Thoracic aorta (tissue), 2 donors: ENCODE measurements at places on chromosomes 2 and 18.

- DNase-seq: no peak
Measured at GRCh38 chr2:101574622-101575021, 99.7 kb upstream of the RFX8 start.

GRCh38 chr2:31223026-31223425 lies 5.7 kb upstream of the CAPN14 start:
- DNase-seq: no peak

GRCh38 chr2:61658841-61659780 lies 121.0 kb upstream of the XPO1 start:
- DNase-seq: no peak

GRCh38 chr18:36179562-36180355 lies 7.5 kb upstream of the MOCOS start:
- DNase-seq: no peak

GRCh38 chr18:35680139-35680551 lies 98.6 kb downstream of the GALNT1 start:
- DNase-seq: no peak

DNA sequence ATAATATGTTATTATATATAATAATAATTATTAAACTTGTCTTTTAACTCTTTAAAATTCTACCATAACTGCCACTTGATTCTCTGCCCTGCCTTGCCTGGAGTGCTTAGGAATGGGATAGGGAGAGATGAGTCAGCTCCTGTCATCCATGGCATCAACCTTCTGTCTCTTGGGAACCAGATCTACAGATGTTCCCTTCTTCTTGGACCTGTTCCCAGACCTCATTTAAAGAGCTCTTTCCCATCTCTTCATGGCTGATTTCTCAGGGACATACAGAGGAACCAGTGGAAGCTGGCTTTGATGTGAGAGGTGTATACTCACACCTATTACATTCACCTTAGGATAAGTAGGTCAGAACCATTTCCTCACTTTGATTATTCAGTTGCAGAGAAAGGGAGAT lies 155.3 kb upstream of the MYO3B start:
- no peak for DNase-seq

DNA sequence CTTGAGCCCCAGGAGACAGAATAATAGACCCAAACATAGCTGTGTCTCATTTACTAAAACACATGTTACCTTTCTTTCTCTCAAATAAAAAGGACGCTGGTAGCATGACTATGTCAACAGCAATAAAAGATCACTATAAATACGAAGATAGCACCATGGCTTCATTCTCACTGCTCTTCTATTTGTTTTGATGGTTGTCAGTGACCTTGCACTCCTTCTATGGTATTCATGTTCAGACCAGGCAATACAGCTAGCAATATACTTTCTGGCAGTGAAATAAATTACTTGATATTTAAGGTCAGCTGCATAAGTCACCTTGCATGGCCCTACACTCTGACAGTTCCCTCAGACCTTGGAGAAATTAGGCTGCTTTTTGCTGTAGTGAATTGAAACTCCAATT lies 263.2 kb upstream of the CDH7 start:
- DNase-seq: no peak

- DNase-seq: no peak
Measured at GRCh38 chr18:41073372-41073954, 881.6 kb upstream of the PIK3C3 start.

DNA sequence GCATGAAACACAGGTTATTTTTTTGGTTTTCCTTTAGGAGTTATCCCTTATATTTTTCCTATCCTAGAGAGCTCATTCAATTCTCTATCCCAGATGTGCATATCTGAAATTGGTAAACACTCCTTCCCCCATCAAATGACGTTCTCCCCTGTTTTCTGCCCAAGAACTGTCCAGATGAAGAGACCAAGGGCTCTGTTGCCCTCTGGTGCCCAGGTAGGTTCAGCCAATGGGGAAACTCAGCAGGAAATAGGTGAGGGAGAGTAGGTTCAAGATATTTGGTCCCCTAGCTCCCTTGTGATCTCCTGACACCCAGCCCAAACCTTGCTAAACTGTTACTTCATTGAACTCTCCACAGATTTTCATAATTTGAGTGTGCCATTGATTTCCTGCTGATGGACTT lies 14.1 kb upstream of the INO80C start:
- DNase-seq: no peak

GRCh38 chr2:234694244-234695013 lies 197.5 kb upstream of the ARL4C start:
- no peak for DNase-seq

DNA sequence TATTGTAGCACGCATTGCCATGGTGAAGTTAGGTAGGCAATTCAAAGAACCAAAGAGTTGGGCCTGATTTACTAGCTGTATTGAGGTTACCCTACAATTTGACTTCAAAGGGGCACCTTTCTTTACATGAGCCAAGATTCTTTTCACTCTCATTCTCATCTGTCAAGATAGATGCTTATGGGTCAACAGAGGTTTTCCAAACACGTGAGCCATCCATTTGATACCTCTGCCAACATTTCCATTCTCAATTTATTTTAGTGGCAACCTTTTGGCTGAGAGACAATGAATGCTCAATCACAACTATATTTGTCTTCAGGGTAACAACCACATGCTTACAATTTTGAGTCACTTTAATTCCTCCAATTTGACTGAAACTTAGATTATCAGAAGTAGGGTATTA lies 370.6 kb upstream of the CDH20 start:
- DNase-seq: no peak

DNA sequence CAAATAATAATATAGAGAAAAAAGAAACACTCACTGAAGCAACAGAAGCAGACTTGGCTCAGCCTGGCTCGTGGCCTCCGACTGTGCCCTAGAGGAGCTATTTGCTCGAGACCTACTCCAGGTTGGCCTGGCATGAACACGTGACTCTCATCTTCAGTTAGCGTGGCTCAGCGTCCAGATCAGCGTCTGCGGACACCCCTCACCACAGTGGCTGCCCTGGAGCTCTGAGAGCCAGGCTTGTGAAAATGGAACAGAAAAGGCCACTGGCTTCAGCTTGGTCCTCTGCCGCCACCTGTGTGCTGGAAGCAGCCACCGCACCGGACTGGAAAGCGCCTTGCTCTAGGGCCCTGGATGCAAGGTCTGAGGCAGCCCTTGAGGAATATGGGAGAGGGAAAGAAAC lies 1184.0 kb upstream of the GYPC start:
- no peak for DNase-seq
